ENCODE measurements at places on chromosomes 5 and 9. TPM values are rescaled to one million over a fixed set of nuclear protein-coding genes. Genes with fewer than 3 reads are reported as not detected.

DNA sequence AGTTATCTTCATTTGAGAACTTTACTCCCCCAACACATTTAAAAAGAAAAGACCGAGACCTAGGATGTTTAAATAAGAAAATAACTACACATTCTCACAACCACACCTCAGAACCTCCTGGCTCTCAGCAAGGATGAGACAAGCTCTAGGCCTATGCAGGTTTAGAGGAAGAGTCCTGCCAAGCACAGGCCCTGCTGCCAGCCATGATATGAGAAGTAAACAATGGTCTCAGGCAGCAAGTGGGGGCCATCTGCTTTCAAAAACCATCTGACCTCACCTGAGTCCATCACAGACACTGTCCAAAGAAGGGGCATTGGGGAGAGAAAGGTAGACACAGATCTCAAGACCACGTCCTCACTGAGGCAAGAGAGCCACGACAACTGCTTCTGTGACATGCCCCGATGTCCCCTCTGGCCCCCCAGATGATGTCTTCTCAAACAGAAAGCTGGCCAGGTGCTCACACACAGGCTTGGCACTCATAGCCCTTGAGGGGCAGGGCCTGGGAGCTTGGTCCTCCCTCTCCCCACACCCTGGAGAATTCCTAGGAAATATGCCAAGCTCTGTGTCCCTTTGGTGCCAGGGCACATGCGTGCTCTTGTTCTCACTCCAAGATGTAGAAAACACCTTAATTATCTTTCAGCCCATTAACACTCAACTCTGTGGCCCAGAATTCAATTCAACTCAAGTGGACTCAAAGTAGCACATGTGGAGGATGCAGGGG is 150.4 kb downstream of the FSTL4 start:
- no peak for DNase-seq

DNA sequence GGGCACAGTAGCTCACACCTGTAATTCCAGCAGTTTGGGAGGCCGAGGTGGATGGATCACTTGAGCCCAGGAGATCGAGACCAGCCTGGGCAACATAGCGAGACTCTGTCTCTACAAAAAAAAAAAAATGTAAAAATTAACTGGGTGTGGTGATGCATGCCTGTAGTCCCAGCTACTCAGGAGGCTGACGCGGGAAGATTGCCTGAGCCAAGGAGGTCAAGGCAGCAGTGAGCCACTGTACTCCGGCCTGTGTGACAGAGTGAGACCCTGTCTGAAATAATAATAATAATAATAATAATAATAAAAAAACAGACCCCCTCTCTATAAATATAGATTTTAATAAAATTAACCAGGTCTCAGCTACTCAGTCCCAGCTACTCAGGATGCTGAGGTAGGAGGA is 179.7 kb downstream of the AOPEP start:
- DNase-seq = no peak

GRCh38 chr5:4233671-4234070 is 638.0 kb downstream of the IRX1 start:
- no peak for DNase-seq

DNA sequence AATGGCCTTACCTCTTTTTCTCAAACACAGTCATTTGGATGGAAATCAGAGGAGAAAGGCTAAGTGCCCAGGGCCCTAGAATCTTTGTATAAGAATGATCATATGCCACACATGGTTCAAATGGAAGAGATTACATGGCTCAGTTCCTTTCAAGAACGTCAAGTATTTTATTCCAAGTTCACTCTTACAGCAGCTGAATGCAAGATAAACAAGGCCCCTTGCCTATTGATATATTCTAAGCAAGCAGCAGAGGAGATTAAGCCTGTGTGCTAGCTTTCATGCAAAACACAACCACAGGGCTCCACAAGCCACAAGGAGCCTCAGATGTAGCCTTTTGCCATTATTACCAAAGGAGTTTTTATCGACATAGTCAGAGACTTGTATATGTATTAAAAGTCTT is 55.3 kb upstream of the SLCO6A1 start:
- DNase-seq = no peak

DNA sequence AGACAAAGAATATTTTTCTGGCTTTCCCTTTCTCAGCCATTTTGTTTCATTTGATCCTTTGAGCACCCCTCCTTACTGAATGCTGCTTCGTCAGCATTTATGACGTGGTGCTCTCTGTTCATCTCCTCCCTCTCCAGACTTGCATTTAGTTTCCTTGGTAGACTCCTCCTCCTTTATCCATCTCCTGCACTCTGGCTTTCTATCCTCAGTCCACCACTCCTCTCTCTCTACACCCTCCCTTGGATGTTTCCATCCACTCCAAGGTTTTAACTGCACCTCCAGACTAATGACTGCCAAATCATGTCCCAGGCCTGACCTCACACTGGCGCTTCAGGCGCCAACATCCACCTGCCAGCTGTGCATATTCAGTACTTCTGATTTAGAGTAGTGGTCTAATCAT is 245.4 kb downstream of the RAB3C start:
- DNase-seq = no peak

- DNase-seq = no peak
These were observed 177.3 kb upstream of the ADAMTSL1 start for GRCh38 chr9:18296702-18297055.

DNA sequence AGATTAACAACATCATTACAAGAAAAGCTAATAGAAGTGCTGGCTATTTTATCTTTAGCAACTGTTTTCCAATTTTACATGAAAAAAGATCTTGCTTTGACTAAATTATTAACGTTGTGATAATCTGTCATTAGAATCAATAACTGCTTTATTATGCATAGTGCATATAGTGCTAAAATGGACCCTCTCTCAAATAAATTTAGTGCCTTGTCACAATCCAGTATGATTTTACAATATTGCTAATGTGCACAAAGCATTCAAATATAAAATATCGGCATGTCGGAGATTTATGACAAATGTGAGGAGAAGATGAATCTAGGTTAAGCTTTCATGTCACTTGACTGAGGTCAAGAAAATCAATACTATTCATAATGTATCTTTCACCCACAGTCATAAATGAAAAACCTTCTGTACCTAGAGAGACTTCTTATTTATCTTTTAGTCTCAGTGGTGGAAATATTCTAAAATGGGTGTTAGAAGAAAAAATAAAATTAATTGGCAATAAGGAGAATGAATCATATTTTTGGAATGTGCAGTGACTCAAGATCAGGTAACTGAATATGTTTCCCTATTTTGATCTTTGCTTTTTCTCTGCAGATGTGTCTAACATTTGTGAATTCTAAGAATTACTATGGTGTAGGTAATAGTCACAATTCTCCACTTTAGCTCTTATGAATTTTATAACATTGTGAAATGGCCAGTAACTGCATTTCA is 672.9 kb upstream of the GRAMD2B start:
- no peak for DNase-seq

- peak; percentile 89 for DNase-seq
These were observed at the start of gene PTTG1 for GRCh38 chr5:160421625-160422258. Gene PTTG1, plus strand, starts transcription at chr5:160421855. Its CDS starts 458 bp downstream, at chr5:160422313.

DNA sequence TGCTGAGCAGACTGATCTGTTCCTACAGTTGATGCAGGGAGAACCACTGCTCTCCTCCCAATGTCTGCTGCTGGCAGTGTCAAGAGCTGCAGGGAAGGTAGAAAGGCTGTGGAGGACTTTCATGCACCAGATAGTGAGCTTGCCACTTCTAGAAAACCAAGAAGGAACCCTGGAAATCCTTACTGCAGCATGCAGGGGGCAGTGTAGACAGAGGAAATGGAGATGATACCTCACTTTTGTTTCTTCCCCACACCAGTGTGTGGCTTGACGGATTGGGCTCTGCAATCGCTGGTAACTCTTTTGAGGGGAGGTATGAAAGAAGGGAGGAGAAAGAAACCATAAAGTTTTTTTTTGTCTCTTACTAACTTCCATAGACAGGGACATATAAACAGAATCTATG is 480.7 kb downstream of the DMAC1 start:
- DNase-seq = no peak

DNA sequence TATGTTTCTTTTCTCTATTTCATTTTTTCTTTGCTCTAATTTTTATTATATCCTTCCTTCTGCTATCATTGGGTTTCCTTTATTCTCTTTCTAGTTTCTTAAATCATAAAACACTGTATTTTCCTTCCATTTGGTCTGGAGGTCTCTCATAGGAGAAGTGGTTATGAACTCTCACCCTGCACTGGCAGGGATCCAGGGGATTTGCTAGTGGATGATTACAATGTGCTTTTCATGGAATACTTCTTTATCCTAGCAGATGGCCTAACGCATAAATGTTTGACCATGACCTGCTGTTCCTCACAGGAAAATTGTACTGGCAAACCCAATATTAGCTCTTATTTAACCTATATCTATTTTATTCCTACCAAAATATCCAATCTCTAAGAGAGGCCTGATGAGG is 31.5 kb upstream of the SGCD start:
- no peak for DNase-seq

Gene PTPRD
- total RNA-seq = not detected

Gene LRRC26
- total RNA-seq = not detected

Gene PHF24
- not detected for total RNA-seq

Gene NSG2
- not detected for total RNA-seq

Gene LPCAT1
- total RNA-seq = 23.4 TPM

Gene STPG3
- not detected for total RNA-seq
